ENCODE measurements at places on chromosomes 3 and 15.

GRCh38 chr15:92930054-92930621 lies 30.0 kb downstream of the CHD2 start:
- DNase-seq: peak; percentile 15

DNA sequence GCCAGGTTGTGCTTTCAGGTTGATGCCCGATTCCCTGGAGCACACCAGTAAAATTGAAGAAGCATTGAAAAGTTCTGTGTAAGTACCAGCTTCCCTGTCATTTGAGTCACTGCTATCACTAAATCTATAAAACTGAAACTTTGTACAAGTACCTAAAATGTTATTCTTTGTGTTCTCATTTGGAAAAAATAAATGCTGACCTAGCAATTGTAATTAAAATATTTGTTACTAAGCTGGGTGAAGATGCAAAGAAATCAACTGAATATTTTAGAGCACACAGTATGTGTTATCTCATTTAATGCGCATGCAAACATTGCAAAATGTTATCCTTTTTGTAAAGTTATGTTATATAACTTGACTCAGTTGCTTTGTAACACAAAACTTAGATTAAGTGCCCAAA lies 733.7 kb downstream of the TBL1XR1 start:
- no peak for DNase-seq

DNA sequence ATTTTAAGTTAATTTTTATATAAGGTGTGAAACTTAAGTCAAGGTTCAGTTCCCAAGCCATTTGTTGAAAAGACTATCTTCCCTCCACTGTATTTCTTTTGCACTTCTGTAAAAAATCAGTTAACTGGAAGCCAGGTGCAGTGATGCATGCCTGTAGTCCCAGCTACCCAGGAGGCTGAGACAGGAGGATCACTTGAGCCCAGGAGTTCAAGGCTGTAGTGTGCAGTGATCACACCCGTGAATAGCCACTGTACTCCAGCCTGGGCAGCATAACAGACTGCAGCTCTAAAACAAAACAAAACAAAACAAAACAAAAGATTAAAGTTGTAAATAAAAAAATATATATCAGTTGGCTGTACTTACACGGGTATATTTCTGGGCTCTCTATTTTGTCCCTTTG lies 33.1 kb upstream of the SEC22A start:
- no peak for DNase-seq

- no peak for DNase-seq
These were observed 14.4 kb upstream of the BTBD1 start for GRCh38 chr15:83081256-83082014.

DNA sequence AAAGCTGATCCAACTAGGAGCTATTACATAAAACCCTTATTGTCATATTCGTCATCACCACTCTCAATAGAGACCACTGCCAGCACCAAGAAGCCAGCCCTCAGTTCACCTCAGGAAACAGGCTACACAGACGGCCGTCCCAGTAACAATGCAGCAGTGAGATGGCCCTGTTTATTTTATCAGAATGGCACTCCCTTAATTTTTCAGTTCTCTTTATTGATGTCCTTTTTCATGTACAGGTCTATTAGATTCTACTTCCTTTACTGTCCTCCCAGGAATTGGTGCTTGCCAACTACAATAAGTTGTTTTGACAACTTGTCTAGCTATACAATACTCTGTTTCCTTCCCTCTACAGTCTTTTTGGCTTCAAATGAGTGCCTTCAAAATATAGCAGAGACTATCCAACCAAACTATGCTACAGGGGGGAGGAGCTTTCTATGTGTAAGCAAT lies 272.5 kb downstream of the ZBTB20 start:
- DNase-seq: peak; percentile 14

GRCh38 chr3:140933109-140933508 lies 8.5 kb upstream of the SLC25A36 start:
- no peak for DNase-seq

- no peak for DNase-seq
These were observed 43.0 kb downstream of the FBN1 start for GRCh38 chr15:48602358-48603122.

- peak; percentile 94 for DNase-seq
These were observed 33.9 kb downstream of the MYO5C start for GRCh38 chr15:52261498-52262242.

DNA sequence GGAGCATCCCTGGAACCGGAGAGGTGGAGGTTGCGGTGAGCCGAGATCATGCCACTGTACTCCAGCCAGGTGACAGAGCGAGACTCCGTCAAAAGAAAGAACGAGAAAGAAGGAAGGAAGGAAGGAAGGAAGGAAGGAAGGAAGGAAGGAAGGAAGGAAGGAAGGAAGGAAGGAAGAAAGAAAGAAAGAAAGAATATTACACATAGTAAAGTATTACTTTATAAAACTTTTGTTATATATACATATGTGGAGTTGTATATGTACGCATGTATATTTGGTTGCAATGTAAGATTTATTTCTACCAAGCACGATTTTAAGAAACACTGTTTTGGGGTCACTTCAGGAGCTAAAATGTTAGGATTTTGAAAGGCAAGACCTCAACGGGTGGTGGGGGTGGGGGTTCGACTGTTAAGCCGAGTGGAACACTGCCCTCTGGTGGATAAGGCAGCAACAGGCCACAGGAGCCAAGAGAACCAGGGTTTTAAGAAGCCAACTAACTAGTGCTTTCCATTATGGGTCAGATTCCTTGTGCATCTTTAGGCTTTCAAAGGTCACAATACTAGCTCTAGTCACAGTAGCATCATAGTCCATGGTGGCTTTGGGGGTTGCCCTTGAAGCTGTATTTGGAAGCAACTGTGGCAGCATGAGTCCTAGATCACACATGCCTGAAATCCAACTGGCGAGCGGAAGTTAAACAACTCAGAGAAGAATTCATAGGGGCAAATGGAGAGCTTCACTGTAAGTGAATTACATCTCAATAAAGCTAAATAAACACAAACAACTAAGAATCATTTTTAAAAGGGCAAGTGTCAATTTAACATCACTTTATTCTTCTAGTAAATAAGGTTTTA lies 22.5 kb downstream of the GLB1 start:
- peak; percentile 73 for DNase-seq

- no peak for DNase-seq
These were observed 226.5 kb downstream of the NLGN1 start for GRCh38 chr3:173624086-173624485.
